ENCODE measurements at places on chromosomes 2 and 18.

GRCh38 chr2:168718622-168719021 is 83.8 kb upstream of the NOSTRIN start:
- no peak for DNase-seq

GRCh38 chr2:121454549-121455090 is 76.1 kb upstream of the RNU4ATAC start:
- DNase-seq = no peak

GRCh38 chr18:48761582-48761981 is 189.2 kb downstream of the SMAD7 start:
- no peak for DNase-seq

GRCh38 chr18:49609256-49610021 is 47.6 kb downstream of the LIPG start:
- DNase-seq = no peak

GRCh38 chr2:211487733-211488132 is 931.3 kb downstream of the CPS1 start:
- no peak for DNase-seq

DNA sequence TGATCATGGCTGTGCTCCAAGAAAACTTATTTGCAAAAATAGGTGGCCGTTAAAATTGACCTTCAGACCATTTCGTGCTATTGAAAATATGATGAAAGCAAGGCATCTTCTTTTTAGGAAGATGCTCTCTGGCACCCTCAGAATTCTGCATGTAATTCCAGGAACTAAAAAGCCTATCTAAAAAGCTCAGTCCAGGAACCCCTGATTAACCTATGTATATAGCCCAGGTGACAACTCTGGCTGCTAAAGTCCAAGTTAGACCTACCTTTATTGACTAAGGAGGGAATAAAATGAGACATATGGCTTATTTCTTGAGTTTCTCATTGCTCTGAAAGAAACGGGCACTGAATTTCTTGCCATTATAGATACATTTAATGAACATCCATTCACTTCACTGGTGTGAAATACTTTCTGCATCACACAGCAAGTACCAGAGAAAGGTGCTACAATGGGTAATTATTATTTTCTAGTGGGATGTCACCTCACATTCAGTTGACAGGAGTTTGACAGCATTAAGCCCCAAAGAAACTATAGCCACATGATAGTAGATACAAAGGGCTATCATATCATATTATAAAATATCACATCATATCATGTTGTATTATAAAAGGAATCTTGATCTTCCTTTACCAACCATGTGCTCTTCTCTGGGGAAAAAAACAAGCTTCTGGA is 83.8 kb downstream of the EPHA4 start:
- no peak for DNase-seq

GRCh38 chr2:74740741-74741431 is 86.8 kb downstream of the SEMA4F start:
- no peak for DNase-seq

GRCh38 chr2:3873899-3874298 is 170.5 kb downstream of the DCDC2C start:
- no peak for DNase-seq

DNA sequence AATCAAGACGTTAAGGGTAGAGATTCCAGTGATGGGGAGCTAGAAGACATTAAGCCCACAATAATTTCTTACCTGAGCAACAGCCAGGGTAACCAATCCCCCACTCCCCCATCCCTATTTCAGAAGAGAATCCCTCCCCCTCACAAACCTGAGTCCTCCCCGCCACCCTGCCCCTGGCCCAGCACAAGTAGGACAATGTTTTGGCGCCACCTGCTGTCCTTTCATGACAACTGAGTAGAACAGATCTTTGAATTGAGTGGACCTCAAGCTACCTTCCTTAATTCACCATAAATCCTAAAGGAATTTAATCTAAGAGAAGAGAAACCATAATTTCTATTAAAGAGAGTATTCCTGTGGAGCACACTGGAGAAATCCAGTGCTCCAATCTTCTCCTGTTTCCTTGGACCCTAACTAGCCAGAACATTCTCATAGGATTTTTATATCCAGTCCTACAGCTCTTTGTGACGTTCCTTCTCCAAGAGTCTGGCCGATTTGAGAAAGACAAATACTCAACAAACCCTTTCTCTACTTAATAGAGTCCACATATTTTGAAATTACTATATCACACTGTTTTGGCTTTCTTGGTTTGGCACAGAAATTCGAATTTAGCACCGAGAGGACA is 41.1 kb downstream of the NHEJ1 start:
- peak; percentile 25 for DNase-seq

DNA sequence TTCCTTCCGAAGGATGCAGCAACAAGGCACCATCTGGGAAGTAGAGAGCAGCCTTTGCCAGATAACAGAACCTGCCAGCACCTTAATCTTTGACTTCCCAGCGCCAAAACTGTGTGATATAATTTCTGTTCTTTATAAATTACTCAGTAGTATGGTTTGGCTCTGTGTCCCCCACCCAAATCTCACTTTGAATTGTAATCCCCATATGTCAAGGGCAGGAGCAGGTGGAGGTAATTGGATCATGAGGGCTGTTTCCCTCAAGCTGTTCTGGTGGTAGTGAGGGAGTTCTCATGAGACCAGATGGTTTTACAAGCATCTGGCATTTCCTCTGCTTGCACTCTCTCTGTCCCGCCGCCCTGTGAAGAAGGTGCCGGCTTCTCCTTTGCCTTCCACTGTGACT is 899.9 kb downstream of the TRIB2 start:
- no peak for DNase-seq

- DNase-seq = no peak
Observed at GRCh38 chr2:128520791-128521190, 202.1 kb upstream of the HS6ST1 start.

DNA sequence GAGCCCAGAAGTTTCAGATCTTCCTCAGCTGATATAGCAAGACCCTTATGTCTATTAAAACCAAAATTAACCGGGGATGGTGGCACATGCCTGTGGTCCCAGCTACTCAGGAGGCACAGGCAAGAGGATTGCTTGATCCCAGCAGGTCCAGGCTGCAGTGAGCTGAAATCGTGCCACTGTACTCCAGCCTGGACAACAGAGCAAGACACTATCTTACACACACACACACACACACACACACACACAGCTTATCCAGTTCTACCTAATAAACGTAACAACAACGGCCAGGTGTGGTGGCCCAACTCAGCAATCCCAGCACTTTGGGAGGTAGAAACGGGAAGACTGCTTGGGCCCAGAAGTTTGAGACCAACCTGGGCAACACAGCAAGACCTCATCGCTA is 7.5 kb downstream of the LPIN2 start:
- DNase-seq = no peak

DNA sequence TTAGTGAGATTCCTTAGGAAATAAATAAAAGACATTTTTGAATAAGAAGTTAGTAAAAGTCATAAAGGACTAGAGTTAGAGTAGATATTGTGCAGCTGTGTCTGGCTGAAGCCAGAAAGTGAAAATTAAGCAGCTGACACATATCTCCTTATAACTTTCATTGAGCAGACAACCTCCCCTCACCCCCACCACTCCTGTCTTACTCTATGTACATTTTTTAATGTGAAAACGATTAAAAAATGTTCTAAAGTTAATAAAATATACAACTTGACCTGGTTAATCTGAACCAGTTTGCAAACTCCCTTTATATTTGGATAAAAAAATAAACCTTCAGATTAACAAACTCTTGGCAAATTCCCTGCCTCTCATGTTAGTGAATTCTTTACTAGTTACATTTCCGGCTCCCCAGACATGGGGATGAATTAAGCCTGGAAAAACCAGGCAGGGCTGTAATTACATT is 462.8 kb downstream of the MEIS1 start:
- no peak for DNase-seq

DNA sequence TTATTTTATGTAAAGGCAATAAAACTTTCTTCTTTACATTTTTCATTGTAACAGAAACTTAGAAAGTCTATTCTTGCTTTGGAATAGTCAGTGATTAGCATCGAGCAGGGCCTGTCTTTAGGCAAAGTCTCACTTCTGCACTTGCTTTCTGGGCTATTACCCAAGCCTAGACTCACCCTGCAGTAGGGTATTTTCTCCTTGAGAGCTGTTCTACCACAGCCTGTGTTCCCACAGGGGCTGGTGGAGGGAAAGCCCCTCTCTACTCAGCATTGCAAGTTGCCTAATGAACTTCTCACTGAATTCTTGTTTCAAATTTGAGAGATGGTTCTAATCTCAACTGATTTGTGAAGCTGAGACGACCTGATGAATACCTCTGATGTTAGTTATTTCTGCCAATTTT is 111.7 kb upstream of the KLHL14 start:
- DNase-seq = no peak

DNA sequence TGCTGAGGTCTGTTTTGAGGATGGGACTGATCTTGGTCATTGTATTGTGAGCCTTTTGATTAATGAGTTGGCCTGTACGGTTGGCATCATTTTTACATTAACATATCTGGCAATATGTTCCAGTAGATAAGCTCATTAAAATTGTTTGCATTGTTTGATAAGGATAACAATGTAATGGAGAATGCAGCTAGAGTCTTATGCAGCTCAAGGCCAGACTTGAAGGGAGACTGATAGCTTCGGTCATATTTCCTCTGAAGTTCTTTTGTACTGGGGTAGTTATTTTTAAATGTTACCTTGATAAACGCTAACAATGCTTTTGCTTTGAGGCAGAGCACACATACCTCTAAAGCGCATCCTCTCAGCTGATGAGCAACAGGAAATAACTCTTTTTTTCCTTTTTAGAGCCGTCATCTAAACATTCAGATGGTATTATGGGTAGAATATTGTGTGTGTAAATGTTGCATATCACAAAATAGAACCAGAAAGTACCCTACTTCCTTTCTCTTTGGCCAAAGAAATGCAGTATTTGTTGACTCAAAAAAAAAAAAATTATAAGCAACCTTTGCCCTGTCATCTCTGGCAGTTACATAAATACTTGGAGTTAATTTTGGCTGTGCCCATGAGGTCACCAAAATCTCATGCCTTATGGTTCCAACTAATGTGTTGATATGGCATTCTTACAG is 1.3 kb downstream of the MAPRE2 start:
- no peak for DNase-seq

DNA sequence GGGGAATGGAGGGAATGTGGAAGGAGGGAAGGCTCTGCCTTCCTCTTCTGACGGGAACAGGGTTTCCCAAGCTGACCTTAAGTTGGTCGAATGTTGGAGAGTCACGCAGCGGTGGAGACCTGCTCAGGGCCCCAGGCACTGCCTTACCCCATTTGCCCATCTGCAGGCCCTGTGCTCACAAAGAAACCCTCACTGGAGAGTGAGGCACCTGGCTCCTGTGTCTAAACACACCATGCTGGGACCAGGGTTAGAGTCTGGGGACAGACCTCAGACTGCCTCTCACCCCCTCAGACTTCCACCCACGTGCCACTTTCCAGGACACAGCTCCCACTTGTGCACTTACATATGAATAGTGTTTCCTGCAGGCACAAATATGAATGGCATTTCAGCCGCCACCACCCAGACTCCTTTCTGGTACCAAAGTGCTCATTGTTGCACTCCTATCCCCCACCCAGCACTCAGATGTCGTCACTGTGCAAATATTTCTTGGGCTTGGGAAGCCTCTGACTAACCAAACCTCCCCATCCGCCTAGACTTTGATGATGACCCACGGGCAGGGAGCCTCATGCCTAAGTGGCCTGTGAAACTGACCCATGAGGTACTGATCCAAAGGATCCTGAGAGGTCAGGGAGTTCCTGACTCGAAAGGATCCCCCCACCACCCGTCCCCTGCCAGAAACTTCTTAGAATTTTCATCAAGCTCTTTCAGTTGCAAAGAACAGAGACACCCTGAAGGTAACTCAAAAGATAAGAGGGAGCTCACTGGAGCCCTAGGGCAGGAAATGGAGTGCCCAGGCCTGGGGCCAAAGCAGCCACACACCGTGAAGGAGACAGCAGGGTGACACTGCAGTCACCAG is 78.3 kb downstream of the STPG4 start:
- DNase-seq = no peak

- no peak for DNase-seq
Observed at GRCh38 chr2:39179974-39180960, 59.4 kb upstream of the SOS1 start.

GRCh38 chr2:74658516-74658915 is 4.5 kb downstream of the SEMA4F start:
- DNase-seq = no peak

GRCh38 chr18:76202322-76202721 is 292.7 kb downstream of the ZNF516 start:
- DNase-seq = no peak

DNA sequence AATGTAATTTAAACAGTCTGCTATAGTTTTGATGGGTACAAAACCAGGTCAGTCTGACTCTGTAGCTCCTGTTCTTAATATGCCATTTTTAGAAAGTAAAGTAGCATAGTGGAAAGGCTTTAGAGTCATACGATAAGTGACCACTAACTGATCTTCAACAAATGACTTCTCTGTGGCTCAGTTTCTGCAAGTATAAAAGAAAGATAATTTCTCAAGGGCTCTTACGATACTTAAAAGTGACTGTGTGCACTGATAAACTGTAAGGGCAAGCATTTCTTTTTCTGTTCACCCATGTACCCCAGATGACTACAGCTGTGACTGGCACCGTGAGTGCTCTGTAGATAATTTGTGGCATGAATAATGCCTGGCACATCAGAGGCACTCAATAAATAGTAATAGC is 178.7 kb downstream of the LCLAT1 start:
- DNase-seq = no peak

DNA sequence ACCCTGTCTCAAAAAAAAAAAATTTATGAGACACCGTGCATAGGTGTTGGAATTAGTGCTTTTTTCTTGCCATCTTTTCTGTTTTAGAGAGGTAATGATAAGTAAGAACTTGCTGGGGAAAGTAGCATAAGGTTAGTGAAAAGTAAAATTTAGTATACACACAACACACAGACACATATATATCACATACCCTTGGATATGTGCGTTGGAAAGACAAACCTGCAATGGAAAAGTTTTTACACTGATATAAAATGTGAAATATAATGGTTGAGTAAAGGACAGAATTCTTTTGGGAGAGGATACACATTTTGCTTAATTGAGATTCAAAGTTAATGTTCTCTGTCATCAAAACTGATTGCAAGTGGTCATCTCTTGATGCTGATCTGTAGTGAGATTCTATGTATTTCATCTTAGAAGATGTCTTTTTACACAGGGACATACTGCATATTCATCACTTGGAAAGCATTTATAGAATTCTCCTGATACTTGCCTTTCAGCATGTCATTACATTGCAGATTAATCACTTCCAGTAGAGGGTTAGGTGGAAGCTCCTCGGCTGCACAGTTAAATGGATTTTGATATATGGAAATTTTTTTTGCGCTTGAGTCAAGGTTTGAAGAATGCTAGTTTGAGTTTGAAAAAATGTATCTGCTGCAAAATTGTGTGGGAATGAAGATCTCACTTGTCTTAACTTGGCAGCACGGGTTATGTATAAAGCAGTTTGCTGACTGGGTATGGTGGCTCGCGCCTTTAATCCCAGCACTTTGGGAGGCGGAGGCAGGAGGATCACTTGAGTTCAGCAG is 13.5 kb downstream of the PPP1CB start:
- no peak for DNase-seq

Data from activated T-helper 1 cell treated with anti-CD3 and anti-CD28 coated beads, Interleukin-2, amount 50 U/mL, for 16 hours (primary cell).